ENCODE measurements at places on chromosomes 12 and 14.

DNA sequence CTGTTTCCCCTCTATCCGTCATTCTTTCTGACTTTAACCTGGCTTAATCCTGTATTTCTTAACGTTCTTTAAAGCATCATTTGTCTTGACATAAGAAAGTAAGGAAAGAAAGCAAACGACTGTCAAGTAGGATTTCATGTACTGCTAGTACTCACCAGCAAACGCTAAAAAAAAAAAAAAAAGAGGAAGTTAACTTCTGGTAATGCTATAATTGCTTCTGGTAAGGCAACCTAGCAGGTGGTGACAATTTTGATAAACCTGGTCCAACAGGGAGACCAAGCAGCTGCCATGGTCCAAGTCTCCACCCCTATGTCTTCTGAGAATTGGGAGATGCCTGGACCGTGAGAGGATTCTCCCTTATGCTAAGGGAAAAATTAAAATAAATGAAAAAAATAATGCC lies 306.6 kb downstream of the DAD1 start:
- H3K4me1 ChIP-seq, result no peaks in the 10 kb centered on the region
- no peaks in the 10 kb centered on the region for H3K36me3 ChIP-seq
- DNase-seq, result no peak
- no peak overlapping the region for H3K27ac ChIP-seq

DNA sequence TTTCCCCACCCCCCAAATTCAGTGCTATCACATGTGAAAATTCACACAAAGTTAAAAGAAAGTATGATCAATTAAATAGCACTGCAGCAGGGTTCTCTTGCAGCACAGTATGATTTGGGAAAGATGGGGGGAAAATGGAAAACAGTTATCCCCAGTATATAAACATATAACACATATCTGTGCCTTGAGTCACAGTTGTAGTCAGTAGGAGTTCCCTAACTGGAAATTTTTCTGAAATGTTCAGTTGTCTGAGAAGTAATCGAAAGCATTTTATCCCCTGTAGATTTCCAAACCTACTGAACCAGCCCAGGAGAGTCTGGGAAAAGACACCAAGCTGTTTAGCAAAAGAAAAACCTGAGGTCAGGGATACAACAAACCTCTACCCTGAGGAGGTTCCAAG lies 47.0 kb downstream of the C12orf50 start:
- no peaks in the 10 kb centered on the region for H3K4me1 ChIP-seq
- no peak overlapping the region for H3K4me3 ChIP-seq
- H3K27ac ChIP-seq, result no peak overlapping the region
- no peaks in the 10 kb centered on the region for H3K27me3 ChIP-seq

GRCh38 chr12:124631681-124632256 lies 64.4 kb upstream of the NCOR2 start:
- no peaks in the 10 kb centered on the region for H3K4me1 ChIP-seq
- no peak for DNase-seq
- H3K4me3 ChIP-seq, result no peak overlapping the region
- H3K27ac ChIP-seq, result no peak overlapping the region
- H3K27me3 ChIP-seq, result no peaks in the 10 kb centered on the region

- no peaks in the 10 kb centered on the region for H3K27me3 ChIP-seq
- no peak overlapping the region for H3K4me3 ChIP-seq
- H3K4me1 ChIP-seq, result no peaks in the 10 kb centered on the region
- H3K36me3 ChIP-seq, result no peaks in the 10 kb centered on the region
- no peak for DNase-seq
- H3K27ac ChIP-seq, result no peak overlapping the region
Measured at GRCh38 chr12:80710727-80711449, 3.5 kb downstream of the MYF6 start.

- peaks cover 26% of the 10 kb centered on the region for H3K36me3 ChIP-seq
- no peaks in the 10 kb centered on the region for H3K27me3 ChIP-seq
- no peak overlapping the region for H3K4me3 ChIP-seq
Measured at GRCh38 chr14:102728501-102728900, 48.7 kb upstream of the TRAF3 start.

DNA sequence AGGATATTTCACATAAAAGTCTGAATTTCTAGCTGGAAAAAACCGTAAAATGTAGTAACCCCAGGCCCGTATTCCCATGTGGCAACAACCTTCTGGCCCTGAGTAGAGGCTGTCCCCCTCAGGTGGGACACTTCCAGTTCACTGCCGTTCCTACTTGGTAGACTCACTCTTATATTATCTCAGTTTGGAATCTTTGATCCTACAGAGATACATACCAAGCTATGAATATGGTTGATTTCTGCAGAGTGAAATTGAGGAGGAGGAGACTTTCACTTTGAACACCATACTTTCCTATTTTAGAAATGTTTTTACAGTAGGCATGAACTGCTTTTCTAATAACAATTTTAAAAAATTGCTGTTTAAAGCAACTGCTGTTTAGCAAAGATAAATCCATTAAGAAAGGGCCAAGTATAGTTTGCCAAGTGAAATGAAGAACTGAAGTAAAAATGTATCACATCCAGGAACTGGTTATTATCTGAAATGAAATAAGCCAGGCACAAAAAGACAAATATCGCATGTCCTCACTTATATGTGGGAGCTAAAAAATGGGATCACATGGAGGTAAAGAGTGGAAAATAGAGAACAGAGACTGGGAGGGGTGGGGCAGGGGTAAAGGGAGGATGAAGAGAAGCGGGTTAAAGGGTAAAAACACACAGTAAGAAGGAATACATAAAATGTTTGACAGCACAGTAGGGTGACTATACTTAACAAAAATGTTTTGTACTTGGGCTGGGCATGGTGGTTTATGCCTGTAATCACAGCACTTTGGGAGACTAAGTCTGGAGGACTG lies 92.8 kb upstream of the METAP2 start:
- H3K27me3 ChIP-seq, result no peaks in the 10 kb centered on the region
- H3K4me3 ChIP-seq, result no peak overlapping the region
- DNase-seq, result no peak
- H3K27ac ChIP-seq, result no peak overlapping the region
